Pancreas (tissue), 10 donors: ENCODE measurements at places on chromosomes 7 and 10.

DNA sequence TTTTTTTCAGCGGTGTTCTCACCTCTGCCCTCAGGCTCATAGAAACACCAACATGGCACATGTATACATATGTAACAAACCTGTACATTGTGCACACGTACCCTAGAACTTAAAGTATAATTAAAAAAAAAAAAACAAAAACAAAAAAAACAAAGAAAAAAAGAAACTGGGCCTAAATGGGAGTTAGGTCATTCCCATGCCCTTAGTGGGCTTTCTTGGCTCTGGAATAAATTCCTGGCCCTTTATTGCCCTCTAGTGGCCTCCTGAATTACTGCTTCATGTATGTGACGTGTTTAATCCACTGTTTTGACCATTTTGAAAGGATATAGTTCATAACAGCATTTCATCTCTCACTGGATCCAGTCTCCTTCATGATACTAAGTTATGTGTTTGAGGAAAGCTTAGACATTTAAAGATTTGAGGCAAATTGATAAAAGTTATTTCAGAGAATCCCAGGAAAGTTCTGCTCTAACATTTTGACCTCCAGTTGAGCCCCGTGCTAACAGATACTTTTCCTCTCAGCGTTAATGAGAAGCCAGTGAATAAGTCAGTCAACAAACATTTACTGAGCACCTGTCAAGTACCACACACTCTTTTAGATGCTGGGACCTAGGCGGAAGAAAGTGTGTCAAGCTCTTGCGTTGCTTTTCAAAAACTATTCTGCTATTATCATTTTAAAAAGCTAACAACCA is 54.7 kb upstream of the SYPL1 start:
- H3K36me3 ChIP-seq = no peaks in the 10 kb centered on the region
- H3K27me3 ChIP-seq = no peaks in the 10 kb centered on the region

DNA sequence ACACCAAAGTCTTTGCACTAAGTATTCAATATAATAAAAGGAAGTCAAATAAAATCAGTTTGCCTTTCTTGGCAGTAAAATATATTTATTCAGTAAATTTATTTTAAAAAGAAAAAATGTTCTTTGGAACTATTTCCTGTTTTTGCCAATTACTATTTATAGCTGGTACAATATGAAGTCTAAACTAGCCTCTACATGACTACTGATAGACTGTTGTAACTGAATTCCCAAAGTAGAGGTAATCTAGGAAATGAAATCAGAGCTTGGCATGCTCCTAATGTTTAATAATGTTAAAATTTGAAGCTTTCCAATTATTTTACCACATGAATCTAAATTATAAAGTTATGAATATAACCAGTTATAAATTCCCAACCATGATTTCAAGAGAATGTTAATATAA is 385.5 kb downstream of the SEMA3D start:
- no peaks in the 10 kb centered on the region for H3K36me3 ChIP-seq
- no peaks in the 10 kb centered on the region for H3K4me1 ChIP-seq
- H3K27ac ChIP-seq = no peak overlapping the region
- H3K27me3 ChIP-seq = no peaks in the 10 kb centered on the region
- no peak for DNase-seq

DNA sequence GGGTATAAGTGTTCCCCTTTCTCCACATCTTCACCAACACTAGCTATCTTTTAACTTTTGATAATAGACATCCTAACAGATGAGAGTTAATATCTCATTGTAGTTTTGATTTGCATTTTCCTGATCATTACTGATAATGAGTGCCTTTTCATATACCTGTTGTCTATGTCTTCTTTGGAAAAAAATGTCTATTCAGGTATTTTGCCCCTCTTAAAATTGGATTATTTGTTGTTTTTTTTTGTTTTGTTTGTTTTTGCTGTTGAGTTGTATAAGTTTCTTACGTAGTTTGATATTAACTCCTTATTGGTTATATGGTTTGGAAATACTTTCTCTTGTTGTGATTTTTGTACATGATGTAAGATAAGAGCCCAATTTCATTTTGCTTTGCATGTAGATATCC is 214.7 kb downstream of the MALRD1 start:
- H3K4me3 ChIP-seq = no peak overlapping the region
- H3K4me1 ChIP-seq = no peaks in the 10 kb centered on the region
- DNase-seq = no peak
- no peaks in the 10 kb centered on the region for H3K27me3 ChIP-seq
- H3K27ac ChIP-seq = no peak overlapping the region

DNA sequence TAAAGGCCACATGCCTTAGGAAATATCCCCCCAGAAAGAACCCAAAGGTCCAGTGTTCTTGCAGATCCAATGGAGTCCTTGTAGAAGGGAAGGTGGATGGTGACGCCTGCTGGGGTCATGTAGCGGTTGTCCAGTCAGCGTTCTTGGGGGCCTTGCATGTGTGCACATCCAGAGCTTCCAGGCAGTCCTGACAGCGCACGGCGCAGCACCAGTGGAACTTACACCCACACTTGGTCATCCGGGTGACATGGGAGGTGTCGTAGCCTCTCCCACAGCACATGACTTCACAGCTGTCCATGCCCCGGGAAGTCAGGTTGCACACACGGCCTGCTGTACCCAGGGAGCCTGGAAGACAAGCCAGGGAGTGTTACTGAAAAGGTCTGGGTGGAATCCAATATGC is 44.8 kb downstream of the WNT2 start:
- DNase-seq = no peak
- no peaks in the 10 kb centered on the region for H3K4me1 ChIP-seq
- no peak overlapping the region for H3K4me3 ChIP-seq
- no peaks in the 10 kb centered on the region for H3K27me3 ChIP-seq
- H3K36me3 ChIP-seq = no peaks in the 10 kb centered on the region

GRCh38 chr7:72016574-72016973 is 395.6 kb downstream of the CALN1 start:
- H3K4me1 ChIP-seq = no peaks in the 10 kb centered on the region
- no peak overlapping the region for H3K4me3 ChIP-seq
- no peaks in the 10 kb centered on the region for H3K27me3 ChIP-seq
- no peak for DNase-seq
- H3K36me3 ChIP-seq = no peaks in the 10 kb centered on the region

DNA sequence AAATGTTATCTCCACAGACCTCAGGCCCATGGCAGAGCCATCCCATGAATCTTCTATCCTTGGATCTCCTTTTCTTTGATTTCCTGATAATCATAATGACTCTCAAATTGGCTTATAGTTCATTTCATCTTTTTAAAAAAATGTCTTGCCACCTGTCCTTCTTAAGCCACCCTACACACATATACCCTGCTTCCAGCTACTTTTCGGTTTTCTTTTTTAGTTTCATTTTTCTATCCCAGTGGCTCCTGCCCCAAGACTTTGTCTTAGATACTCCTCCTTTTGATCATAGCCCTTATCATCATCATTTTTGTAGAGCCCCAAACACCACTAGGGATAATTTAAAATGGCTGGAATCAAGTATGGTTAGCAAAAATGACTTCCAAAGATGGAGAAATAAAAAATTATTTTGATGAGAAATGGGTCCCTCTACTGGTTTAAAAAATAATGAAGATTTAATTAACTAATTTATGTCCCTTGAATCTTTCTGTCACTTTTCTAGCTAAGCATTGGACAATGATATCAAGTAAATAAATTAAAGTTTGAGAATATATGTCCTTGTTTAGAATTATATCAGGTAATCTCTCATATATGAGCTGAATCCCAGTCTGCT is 277.3 kb upstream of the SEMA3D start:
- no peak for DNase-seq
- no peaks in the 10 kb centered on the region for H3K27me3 ChIP-seq
- H3K4me1 ChIP-seq = no peaks in the 10 kb centered on the region
- H3K27ac ChIP-seq = no peak overlapping the region
- no peaks in the 10 kb centered on the region for H3K36me3 ChIP-seq
- no peak overlapping the region for H3K4me3 ChIP-seq

DNA sequence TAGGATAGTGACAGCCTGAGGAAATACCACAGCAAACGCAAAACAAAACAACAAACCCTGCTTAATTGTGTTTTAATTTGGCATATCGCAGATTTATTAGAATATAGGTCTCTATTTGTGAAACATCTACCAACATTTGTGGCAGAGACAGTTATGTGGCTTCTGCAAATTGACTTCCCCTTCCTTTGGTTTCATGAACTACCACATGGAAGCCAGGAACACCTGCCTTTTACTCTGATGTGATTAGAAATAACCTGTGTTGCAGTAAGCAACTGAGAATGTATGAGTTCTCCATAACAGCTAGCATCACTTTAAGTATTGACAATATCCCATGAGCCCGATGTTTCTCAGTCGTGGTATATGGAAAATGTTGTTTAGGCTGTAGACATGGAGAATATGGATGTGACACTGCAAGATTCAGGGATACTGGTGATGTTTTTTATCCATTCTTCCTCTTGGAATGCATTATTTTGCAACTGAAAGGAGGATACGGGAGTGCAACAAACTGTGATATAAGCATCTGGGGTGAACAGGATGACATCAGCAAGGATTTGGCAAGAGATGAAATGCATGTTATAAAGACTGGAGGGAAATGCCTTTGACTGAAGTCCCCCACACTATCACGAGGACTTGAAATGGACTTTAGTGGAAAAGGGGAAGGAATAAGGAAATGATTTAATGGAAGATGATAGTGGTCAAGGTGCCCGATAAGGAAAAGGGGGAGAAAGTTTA is 95.9 kb downstream of the CUBN start:
- H3K27me3 ChIP-seq = no peaks in the 10 kb centered on the region
- no peak for DNase-seq
- H3K4me1 ChIP-seq = peaks cover 8% of the 10 kb centered on the region
- no peak overlapping the region for H3K4me3 ChIP-seq
- H3K36me3 ChIP-seq = no peaks in the 10 kb centered on the region
